ENCODE measurements at places on chromosomes 13 and 19. TPM values are rescaled to one million over a fixed set of nuclear protein-coding genes. Genes with fewer than 3 reads are reported as not detected.

Gene ZNF699
- polyA plus RNA-seq: 0.97 TPM

GRCh38 chr13:42355092-42355485 is 83.1 kb downstream of the AKAP11 start:
- DNase-seq: no peak

Gene RASIP1
- polyA plus RNA-seq: 0.41 TPM

GRCh38 chr13:51659276-51660127 is 75.2 kb downstream of the WDFY2 start:
- DNase-seq: no peak

DNA sequence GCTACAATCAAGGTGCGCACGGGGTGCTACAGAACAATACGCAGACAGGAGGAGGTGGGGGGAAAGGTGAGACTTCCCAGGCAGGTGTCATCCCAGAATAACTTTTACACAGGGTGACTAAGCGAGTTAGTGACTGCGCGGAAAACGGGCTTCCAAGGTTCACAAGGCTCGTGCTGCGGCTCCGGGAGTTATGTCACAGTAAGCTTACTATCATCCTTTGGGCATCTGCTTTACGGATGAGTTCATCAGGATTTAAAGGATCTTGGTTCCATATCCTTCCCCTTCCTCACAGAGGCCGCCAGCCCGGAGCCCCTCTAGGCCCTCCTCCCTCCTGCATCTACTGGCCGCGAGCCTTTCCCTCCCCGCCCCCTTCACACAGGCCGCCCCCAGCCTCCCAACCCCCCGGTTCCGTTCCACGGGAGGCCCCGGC is 474 bp upstream of the IFT88 start:
- no peak for DNase-seq

DNA sequence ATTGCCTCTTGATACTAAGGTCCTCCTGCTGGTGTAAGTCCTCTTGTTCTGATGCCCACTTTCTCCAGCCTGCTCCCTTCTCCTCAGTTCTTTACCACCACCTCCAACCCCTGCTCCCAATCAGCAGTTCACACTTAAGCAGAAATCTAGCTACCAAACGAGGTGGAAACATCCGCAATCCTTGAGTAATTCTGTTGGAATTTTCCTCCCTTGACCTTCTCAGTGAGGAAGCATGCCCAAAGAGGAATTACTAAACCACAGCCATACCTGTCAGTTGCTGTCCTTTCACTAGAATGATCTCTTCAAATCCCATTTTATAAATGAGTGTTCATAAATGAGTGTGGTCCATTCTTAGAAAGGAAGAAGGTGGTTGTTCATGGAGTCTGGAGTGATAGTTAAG is 289.9 kb downstream of the DACH1 start:
- DNase-seq: no peak

Gene PRSS57
- polyA plus RNA-seq: not detected
